ENCODE measurements at places on chromosomes 13 and 19.

DNA sequence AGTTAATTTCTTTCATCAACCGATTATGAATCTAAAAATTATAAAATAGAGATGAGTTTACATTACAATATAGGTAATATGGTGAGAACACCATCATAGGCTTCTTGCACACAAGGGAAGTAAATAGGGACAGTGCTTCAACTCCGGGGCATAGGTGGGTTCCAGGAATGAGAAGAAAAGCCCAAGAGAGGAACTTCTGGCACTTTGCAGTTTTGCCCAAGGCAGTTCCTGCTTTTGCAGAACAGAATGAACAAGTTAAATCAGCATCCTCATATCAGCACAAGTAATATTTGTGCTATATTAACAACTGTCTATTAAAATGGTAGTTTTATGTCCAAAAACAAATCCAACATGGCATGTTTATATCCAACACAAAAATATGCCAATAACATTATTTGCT lies 60.1 kb downstream of the DACH1 start:
- DNase-seq: no peak

- DNase-seq: no peak
Observed at GRCh38 chr19:41540041-41540695, 35.8 kb upstream of the CEACAM21 start.

GRCh38 chr19:56678205-56678604 lies 6.6 kb upstream of the ZNF835 start:
- DNase-seq: no peak

DNA sequence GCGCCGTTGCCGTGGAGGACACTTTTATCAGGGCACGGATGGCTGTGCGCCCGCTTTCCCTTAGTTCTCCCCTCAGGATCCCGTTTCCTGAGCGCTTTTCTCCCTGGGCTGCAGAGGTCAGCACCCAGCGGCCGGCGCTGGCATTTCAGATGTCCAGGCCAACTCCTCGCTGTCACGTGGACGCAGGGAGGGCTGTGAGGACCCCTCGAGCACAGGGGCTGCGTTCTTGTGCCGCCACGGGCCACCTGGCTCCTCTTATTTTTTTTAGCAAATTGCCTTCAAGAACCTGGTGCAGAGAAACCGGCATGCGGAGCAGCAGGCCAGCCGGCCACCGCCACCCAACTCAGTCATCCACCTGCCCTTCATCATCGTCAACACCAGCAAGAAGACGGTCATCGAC lies 22.3 kb downstream of the ATP4B start:
- no peak for DNase-seq

- DNase-seq: no peak
Observed at GRCh38 chr19:13078897-13079541, 23.6 kb downstream of the LYL1 start.

GRCh38 chr19:18893587-18894253 lies 2.2 kb downstream of the CERS1 start:
- DNase-seq: no peak

GRCh38 chr19:39941615-39942365 lies 7.4 kb upstream of the FCGBP start:
- DNase-seq: no peak

DNA sequence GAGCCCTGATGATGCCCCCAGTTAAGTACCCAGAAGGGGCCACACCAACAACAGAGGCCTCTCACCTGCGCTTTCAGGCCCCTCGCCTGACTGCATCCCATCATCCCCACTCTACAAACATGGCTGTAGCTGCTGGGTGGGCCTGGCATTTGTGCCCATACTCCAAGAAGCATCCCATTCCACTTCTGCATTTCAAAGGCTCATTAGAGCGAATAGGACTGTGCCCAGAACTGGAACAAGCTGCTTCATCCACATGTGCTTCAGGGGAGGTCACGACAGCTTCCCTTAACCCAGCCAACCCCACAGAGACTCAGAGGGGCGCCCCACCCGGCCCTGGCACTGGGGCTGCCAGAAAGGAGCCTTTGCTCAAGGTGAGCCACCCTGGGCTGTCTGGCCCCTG lies 156.9 kb downstream of the SIPA1L3 start:
- DNase-seq: no peak

- DNase-seq: no peak
Observed at GRCh38 chr13:28026508-28026907, 38.0 kb upstream of the URAD start.

DNA sequence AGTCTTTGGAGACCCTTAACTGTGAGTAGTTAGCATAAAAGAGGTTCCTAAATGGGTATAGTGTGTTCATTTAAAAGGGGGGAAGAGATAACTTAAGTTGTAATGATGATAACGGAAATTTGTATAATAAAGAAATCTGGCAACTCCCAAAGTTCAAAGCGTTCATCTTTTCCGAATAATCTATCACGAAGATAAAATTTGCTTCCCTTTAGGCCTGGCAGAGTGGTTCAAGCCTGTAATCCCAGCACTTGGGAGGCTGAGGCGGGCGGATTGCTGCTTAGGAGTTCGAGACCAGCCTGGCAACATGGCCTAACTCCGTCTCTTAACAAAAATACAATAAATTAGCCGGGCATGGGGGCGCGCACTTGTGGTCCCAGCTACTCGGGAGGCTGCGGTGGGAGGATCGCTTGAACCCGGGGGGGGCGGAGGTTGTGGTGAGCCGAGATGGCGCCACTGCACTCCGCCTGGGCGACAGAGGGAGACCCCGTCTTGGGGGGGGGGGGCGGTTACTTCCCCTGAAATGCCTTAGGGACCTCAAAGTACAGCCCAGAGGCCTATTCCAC lies 934 bp downstream of the N4BP2L2 start:
- peak; percentile 12 for DNase-seq

DNA sequence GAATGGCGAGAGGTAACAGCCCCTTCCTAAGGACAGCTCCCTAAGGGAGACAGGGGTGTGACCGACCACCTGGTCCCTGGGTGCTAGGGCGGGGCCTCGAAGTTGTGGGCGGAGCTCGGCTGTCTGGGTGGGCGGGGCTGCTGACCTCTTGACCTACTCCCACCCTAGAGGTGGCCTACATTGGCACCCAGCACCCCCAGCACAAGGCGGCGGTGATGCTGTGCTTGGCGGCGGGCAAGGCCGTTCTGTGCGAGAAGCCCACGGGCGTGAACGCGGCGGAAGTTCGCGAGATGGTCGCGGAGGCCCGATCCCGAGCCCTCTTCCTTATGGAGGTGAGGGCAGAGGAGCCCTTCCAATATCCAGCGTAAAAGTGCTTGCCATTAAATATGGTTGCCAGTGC lies 2.4 kb downstream of the DHDH start:
- DNase-seq: no peak

GRCh38 chr19:10574462-10574861 lies 5.7 kb upstream of the CDKN2D start:
- DNase-seq: no peak

- DNase-seq: no peak
Observed at GRCh38 chr13:85040215-85040614, 759.0 kb downstream of the SLITRK6 start.

- DNase-seq: no peak
Observed at GRCh38 chr13:50810998-50811397, 32.5 kb downstream of the DLEU7 start.

DNA sequence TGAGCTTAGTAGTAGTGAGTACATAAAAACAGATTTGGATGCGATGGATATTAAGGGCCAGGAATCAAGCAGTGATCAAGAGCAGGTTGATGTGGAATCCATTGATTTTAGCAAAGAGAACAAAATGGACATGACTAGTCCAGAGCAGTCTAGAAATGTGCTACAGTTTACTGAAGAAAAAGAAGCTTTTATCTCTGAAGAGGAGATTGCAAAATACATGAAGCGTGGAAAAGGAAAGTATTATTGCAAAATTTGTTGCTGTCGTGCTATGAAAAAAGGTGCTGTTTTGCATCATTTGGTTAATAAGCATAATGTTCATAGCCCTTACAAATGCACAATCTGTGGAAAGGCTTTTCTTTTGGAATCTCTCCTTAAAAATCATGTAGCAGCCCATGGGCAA lies 11.4 kb downstream of the CHAMP1 start:
- DNase-seq: no peak

- DNase-seq: no peak
Observed at GRCh38 chr19:2602391-2603181, 99.9 kb downstream of the GNG7 start.

DNA sequence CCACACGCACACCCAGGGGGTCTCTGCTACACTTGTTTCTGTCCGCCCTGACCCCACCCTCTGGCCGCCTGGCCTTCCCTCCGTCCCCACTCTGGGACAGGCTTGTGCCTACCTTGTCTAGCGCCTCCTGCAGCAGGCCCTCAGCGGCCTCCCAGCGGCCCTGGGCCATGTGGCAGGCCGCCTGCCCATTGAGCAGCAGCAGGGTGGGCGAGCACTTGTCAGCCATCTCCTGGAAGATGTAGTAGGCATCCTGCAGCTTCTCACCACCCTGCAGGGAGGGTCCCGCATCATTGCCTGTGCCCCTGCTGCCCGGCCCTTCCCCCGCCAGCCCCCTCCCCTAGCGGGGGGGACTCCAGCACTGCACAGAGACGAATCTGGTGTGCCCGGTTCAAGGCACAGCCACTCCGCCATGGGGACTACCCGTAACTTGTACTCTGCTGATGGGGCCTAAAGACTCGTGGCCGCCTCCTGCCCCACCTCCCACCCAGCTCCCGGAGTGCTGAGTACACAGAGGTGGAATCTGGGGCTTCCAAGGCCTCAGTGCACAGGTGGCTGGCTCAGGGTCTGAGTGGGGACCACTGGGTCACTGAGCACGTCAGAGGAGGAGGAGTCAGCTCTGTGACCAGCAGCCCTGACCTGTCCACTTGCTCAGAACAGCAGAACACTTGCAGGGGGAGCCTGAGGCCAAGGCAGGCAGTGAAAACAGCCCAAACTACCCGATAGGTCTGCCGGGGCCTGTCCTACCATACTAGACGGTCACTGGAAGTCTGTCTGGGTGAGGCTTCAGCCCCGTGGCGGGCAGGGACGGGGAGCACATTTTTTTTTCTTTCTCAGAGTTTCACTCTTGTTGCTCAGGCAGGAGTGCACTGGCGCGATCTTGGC lies 7.4 kb upstream of the CERS1 start:
- no peak for DNase-seq

DNA sequence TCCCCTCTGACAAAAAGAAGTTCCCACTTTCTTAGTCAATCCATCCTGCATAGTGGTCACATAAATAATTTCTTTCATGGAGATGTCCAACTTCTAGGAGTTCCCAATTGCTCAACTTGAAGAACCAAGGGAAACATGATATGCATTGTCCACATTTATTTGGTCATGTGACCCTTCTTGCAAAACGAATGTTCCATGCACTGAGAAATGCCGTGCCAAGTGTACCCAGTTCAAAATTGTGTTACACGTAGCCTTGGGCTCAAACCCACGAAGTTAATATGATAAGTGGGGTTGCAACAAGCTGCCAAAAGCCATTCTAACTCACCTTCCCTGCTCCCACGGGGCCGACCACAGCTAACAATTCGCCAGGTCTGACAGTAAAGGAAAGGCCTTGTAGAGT lies 113.1 kb downstream of the ABCC4 start:
- no peak for DNase-seq
